ENCODE measurements at places on chromosomes 3 and 15.

GRCh38 chr15:29988701-29989100, 94.1 kb upstream of the GOLGA8J start:
- DNase-seq: no peak

DNA sequence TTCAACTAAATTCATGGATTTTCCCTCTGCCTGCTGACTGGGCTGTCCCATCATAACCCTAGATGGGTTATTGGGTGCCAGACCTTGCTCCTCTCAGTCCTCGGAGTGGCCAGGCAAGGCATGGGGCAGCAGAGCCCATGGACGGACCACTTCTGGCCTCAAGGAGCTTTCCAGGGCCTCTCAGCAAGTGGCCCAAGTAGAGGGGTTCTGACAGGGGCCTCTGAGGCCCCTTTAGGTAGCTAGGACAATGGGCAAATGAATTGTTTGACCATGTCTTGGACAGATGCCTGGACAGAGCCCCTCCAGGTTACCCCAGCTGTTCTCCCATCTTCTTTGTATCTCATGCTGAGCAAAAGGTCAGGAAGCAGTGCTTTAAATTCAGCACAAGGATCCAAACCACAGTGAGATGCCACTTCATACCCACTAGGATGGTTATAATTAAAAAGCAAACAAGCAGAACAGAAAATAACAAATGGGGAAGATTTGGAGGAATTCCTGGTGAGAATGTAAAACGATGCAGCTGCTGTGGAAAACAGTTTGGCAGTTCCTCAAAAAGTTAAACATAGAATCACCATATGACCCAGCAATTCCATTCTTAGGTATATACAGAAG, 61.6 kb downstream of the SPSB4 start:
- no peak for DNase-seq

GRCh38 chr3:156742401-156742800, 68.0 kb downstream of the TIPARP start:
- no peak for DNase-seq

DNA sequence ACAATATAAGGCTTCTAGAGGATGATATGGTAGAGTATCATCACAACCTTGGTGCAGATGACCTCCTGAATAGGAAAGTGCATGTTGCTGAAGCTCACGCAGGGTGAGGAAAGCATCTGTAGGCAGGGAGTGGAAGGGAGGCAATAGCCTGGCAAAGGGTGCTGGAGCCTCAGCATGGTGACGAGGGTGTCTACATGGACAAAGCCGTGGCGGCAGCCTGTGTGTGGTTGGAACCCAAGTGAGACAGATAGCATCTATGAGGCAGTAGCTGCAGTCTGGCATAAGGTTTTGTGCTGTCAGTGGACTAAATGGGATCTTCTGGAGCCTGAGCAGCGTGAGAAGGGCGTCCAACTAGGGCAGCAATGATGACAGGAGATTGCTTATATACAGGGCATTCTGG, 132.5 kb downstream of the DLG1 start:
- DNase-seq: no peak

DNA sequence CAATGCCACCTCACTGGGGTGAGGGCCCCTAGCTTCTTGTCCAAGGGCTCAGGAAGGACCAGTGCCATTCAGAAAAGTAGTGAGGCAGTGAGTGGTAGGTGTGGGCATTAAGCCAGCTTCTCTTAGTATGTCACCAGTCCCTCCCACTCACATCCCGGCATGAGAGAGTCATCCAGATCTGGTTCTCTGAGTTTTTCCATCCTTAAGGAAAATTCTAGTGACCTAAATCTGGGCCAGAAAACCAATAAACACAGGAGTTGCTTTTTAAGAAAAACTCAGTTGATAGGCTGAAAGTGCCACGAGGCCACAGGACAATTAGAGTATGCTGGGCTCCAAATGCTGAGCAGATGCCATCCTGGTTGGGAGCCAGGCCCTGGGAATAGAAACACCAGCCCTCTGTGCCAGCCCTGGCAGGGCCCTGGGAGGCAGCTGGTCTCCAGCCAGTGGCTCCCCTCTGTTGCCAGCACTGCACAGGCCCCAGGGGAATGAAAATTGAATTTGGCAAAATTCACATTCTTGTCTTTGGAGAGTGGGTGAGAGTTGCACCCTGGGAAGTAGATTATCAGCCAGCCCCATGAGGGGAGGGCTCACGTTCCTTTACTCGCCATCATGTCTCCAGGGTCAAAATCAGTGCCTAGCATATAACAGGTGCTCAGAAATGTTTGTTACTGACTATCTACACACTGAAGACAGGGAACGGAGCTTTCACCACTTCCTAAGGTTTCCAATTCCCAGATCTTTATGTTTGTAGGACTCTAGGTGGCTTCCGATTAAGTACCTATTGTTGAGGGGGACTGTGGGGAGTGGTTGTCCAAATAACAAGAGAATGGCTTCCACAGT, 52.8 kb downstream of the FAM43A start:
- no peak for DNase-seq

GRCh38 chr15:77266708-77267386, 153.1 kb downstream of the PEAK1 start:
- no peak for DNase-seq

DNA sequence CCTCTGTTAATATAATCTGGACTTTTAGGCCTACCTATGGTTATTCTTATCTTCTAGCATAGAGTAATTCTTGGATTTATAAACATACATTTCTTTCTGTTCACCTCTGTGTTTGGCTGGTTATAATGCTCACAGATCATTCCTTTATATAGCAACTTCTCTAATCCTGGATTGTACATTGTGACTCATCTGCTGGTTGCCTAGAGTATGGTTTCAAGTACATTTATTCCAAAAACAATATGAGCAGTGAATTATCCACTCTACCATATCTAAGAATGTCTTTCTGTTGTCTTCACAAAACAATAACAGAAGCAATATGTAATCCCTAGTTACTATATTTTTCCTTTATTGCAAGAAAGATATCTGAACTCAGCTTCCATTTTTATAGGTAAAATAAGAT, 35.3 kb downstream of the FSIP1 start:
- DNase-seq: no peak

- no peak for DNase-seq
Observed at GRCh38 chr3:23241256-23241655, 38.1 kb downstream of the UBE2E2 start.

DNA sequence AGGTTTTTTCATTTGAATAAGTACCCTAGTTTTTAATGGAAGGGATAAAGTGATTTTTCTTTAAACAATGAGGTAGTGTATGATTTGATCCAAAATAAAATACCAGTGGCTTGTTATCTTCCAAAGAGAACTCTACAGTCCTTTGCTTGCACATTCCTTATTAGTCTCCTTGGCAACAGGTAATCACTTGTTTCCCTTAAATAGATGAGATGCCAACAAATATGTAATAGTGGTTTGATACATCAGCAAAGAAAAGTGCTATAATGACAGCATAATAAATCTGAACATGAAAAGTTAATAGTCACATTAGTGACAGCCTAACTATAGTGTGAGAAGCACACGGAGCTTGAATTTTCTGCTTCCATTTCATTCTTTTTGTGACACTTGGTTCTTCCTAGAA, 360.2 kb downstream of the ZNF385D start:
- no peak for DNase-seq

DNA sequence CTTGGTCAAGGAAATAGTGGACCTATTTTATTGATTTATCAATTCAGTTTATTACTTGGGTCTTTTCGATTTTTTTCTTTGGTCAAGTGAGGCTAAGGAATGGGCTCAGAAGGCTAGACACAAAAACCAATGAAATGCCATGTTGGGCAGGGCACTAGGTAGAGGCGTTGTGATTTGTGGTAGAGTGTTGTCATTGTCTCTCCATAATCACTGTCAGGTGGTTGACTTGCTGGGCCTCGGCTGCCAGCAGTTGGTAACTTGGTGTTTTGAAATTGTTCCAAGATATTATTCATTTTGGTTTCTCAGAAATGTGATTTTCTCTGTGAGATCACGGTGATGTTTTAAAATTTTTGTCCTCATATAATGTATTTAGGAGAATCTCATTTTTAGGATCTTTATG, 173.6 kb downstream of the KLHL25 start:
- no peak for DNase-seq

DNA sequence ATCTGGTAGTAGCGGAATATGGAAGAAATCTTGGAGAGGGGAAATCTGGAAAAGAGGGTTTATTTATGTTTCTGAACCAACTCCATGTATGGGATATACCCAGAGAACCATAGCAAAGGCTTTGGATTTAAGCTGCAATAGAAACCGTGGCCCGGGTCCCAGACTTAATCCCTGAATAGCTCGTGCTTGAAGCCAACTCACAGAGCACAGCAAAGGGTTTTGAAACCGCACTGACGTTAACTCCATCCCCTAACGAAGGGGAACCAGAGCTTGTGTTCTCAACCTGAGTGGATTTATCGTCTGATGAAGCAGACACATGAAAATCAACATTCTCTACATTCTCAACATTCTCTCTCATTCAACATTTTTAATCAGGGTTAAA, 154.6 kb downstream of the APBA2 start:
- no peak for DNase-seq

- DNase-seq: no peak
Observed at GRCh38 chr3:134697830-134698689, 47.2 kb upstream of the KY start.

DNA sequence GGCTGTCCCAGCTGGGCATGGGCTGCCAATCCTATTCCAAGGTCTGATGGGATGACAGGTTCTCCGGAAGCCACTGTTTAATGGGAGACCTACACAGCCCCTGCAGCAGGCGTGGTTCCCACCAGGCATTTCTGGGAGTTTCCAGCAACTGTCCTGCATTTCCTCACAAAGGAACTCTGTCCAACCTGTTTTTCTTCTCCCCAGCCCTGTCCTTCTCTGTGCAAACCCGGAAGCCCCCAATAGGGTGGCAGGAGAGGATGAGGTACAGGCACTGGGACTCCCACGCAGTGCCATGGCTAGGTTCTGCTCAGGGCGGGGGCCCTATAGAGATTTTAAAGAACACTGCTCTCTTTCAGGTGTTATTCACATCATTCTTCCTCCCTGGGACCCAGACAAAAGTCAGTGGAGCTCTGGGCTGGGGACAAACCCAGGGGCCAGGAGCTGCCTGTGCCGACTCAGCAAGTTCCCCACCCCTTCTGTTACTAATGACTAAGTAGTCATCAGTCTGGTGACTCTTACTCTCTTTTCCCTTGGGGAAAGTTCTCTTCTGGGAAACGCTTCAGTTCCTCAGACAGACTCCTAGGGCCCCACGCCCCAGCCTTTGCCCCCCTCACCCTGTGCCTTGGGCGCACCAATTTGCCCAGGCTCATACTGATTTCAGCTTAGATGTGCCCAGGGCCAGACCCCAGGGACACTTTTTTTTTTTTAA, 97.7 kb downstream of the CD47 start:
- DNase-seq: no peak

- no peak for DNase-seq
Observed at GRCh38 chr3:150117076-150117475, 146.4 kb upstream of the PFN2 start.

GRCh38 chr3:36524560-36524959, 144.3 kb downstream of the STAC start:
- no peak for DNase-seq

GRCh38 chr3:8767256-8767666, 2.2 kb downstream of the OXTR start:
- no peak for DNase-seq

DNA sequence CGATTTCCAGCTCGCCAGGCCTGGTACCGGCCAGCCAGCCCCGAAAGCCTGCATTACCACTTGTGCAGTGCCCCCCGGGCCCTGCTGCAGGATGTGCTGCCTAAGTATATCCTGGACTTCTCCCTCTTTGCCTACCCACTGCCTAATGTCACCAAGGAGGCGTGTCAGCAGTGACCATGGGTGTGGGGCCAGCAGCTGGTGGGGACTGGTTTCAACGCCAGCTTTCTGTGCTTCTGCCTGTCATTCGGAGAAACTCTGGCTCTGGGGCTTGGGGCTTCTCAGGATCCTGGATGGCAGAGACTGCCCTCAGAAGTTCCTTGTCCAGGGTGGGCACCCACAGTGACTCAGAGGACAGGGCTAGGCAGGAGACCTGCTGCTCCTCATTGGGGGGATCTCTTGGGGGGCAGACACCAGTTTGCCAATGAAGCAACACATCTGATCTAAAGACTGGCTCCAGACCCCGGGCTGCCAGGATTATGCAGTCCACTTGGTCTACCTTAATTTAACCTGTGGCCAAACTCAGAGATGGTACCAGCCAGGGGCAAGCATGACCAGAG, 1.5 kb downstream of the CHST14 start:
- no peak for DNase-seq

DNA sequence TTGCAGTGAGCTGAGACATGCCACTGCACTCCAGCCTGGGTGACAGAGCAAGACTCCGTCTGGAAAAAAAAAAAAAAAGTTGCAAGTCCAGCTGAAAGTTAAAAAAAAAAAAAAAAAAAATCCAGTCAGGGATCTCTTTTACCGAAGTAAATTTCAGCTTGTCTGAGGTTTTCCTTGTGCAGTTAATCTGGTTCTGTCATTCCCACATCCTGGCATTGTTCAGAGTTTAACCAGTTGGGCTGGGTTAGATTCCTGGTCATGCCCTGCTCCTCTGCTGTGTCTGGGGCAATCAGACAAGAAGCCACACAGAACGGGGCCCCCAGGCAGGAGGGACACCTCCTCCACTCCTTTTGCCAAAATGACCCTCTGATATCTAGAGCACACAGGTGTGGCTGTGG, 84.1 kb upstream of the KLHL25 start:
- DNase-seq: no peak

DNA sequence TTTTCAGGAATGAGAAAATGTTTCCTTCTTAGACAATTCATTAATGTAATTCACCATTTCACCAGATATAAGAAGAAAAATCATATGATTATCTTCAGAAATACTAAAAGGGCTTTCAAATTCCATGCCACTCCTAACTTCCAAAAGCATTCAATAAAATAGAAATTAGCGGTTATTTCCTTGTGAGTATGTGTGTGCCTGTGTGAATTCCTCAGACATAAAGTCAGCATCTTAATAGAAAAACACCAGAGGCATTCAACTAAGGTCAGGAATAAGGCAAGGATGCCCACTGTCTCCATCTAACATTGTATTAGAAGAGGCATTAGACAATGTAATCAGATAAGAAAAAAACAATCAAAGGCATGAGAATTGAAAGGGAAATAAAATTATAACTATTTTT, 88.4 kb downstream of the PLCH1 start:
- DNase-seq: no peak

GRCh38 chr3:20080956-20081554, 40.8 kb downstream of the KAT2B start:
- peak; percentile 19 for DNase-seq

All from activated CD4-positive, alpha-beta T cell treated with anti-CD3 and anti-CD28 coated beads, Interleukin-2, amount 50 U/mL, for 1 hour (primary cell).